ENCODE measurements at places on chromosomes 4 and X. TPM values are rescaled to one million over a fixed set of nuclear protein-coding genes. Genes with fewer than 3 reads are reported as not detected.

GRCh38 chrX:16082470-16083085 lies 40.8 kb upstream of the GRPR start:
- no peak for DNase-seq
- peaks cover 9% of the 10 kb centered on the region for H3K27me3 ChIP-seq
- H3K4me3 ChIP-seq, result no peak overlapping the region
- H3K4me1 ChIP-seq, result no peaks in the 10 kb centered on the region
- H3K27ac ChIP-seq, result no peak overlapping the region

- no peak overlapping the region for H3K27ac ChIP-seq
- H3K27me3 ChIP-seq, result no peaks in the 10 kb centered on the region
- H3K4me3 ChIP-seq, result no peak overlapping the region
- no peaks in the 10 kb centered on the region for H3K4me1 ChIP-seq
These were observed 144.8 kb downstream of the PPA2 start for GRCh38 chr4:105329081-105329480.

DNA sequence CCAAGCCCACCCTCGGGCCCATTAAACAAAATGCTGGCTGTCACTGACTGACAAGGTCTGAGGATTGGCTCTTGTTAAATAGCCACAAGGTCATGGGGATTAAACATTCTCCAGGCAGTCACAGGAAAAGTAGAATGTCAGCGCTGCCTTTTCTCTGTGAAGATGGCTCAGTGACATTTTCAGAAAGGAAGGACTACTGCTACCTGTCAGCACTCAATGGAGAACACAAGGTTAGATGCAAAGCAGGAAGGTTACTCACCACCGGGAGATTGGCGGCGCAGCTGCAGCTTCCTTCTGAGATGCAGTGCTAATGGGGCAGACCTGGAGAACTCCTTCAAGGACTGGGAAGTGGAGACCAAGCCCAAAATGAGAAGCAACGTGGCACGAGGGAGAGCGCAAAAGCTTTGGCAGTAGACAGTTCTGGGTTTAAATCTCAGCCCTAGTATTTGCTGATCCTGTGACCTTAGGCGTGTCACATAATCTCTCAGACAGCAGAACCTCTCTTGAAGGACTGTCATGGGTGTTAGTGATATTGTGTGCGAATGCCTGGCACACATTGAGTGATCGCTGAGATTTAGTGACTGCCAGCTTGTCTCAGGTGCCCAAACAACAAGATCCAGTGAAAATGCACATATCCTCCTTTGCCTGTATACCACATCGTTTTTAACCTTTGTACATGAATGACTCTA lies 213.1 kb upstream of the BOD1L1 start:
- no peak overlapping the region for H3K27ac ChIP-seq
- no peaks in the 10 kb centered on the region for H3K27me3 ChIP-seq
- H3K4me1 ChIP-seq, result no peaks in the 10 kb centered on the region
- H3K4me3 ChIP-seq, result no peak overlapping the region

GRCh38 chrX:56000174-56000573 lies 232.0 kb upstream of the KLF8 start:
- H3K27me3 ChIP-seq, result no peaks in the 10 kb centered on the region
- DNase-seq, result no peak
- H3K36me3 ChIP-seq, result no peaks in the 10 kb centered on the region
- no peak overlapping the region for H3K27ac ChIP-seq

DNA sequence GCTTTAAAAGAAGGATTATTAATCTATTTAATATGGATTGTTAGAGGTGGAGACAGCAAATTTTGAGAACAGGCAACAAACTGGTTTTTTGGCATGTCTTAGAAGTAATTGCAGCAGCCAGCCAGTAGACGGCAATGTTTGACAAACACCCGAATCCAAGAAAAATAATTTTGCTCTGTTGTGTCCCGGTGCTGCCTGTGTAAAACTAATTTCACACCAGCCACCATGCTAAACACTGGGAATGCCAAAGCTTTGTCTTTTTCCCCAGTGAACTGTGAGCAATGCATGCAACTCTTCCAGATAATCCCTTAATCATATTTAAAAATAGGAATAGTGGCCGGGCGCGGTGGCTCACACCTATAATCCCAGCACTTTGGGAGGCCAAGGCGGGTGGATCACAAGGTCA lies 25.9 kb downstream of the SMIM31 start:
- peaks cover 8% of the 10 kb centered on the region for H3K4me1 ChIP-seq
- H3K4me3 ChIP-seq, result no peak overlapping the region
- no peaks in the 10 kb centered on the region for H3K36me3 ChIP-seq
- H3K27me3 ChIP-seq, result no peaks in the 10 kb centered on the region
- peak; percentile 51 for DNase-seq

- H3K4me1 ChIP-seq, result peaks cover 23% of the 10 kb centered on the region
- no peaks in the 10 kb centered on the region for H3K36me3 ChIP-seq
- H3K27me3 ChIP-seq, result no peaks in the 10 kb centered on the region
- no peak for DNase-seq
These were observed 29.6 kb downstream of the ADH7 start for GRCh38 chr4:99405433-99406115.

DNA sequence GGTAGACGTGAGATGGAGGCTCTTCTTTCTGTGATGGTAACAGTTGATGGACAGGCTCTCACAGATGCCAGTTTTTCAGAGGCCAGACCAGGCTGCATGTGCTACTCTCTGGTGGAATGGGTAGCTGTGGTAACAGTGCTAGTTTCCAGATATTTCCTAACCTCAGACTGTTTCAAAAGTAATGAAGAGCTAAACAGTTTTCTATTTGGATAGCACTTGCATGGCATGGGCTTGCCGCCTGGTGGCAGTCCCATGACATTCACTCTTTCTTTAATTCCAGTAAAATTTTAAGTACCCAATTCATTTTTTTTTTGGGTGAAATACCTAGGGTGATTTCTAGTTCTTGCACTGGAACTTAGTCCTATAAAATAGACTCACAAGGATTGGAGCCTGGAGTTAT lies 220.2 kb upstream of the MAD2L1 start:
- H3K27me3 ChIP-seq, result no peaks in the 10 kb centered on the region
- H3K4me3 ChIP-seq, result no peak overlapping the region
- no peaks in the 10 kb centered on the region for H3K4me1 ChIP-seq
- peak; percentile 14 for DNase-seq
- no peak overlapping the region for H3K27ac ChIP-seq

DNA sequence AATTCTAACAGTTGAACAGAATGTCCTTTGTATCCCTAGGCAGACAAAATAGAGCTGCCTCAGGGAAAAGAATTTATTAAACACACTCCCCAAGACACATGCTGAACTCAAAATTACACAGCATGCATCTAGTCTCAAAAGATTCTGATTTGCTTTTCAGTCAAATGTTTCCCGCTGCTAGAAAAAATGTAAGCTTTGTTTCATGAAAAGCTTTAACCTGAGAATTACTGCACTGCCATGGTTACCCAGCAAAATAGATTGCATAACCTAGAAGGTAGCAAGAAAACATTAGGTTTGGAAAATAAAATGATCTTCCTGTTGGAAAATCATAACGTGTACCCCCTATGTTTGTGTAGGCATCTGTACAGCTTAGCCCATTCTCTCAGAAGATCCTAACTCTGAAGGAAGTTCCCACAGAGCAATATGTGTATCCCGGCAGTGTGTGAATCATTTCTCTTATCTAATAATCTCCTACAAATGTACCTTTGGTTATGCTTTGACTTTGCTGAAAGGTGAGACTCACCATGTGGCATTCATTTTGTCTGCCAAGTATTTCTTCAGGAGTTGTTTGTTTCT lies 646.9 kb downstream of the STPG2 start:
- no peaks in the 10 kb centered on the region for H3K36me3 ChIP-seq
- no peaks in the 10 kb centered on the region for H3K4me1 ChIP-seq

DNA sequence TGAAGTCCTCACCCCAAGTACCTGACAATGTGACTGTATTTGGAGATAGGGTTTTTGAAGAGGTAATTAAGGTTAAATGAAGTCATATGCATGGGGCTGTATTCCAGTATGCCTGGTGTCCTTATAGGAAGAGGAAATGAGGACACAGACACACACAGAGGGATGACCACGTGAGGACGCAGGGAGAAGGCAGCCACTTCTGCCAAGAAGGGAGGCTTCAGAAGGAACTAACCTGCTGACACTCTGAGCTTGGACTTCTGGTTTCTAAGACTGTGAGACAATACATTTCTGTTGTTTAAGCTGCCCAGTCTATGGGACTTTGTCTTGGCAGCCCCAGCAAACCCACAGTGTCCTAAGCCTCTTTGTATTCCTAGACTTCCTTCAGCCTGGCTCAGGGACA lies 3.0 kb upstream of the SLC2A9 start:
- DNase-seq, result no peak
- no peaks in the 10 kb centered on the region for H3K36me3 ChIP-seq
- no peaks in the 10 kb centered on the region for H3K27me3 ChIP-seq
- no peaks in the 10 kb centered on the region for H3K4me1 ChIP-seq

DNA sequence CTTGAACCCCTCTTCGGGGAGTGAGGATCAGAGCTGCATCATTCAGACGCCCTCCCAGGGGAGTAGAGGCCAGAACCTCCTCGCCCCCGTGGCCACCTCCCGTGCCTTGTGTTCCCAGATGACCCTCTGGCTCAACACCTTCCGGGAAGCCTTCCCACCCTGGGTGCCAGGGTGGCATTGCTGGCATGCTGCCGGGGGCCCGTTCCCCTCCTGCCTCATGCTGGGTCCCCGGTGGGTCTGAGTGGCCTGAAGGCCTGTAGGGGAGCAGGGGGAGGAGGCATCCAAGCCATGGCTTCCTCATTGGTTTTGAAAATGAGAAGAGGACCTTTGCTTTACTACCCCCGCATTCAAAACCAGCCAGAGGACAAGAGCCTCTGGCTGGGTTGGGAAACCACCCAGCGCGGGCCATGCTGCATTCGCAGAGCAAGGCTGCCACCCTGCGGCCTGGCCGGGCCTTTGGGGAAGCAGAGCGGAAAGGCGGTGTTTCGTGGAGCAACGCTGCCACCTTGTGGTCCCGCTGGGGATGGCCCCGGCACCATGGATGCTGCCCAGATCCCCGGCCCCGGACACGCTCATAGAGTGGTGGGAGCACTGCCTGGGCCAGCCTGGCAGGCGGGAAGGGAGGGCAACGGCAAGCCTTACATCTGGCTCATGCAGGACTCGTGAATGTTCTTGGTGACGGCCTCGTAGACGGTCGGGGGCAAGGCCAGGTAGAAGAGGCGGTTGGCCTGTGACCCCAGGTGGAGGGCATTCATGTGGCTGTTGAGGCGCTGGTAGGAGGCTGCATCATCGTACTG lies 11.9 kb downstream of the G6PD start:
- H3K4me1 ChIP-seq, result no peaks in the 10 kb centered on the region
- H3K4me3 ChIP-seq, result no peak overlapping the region

DNA sequence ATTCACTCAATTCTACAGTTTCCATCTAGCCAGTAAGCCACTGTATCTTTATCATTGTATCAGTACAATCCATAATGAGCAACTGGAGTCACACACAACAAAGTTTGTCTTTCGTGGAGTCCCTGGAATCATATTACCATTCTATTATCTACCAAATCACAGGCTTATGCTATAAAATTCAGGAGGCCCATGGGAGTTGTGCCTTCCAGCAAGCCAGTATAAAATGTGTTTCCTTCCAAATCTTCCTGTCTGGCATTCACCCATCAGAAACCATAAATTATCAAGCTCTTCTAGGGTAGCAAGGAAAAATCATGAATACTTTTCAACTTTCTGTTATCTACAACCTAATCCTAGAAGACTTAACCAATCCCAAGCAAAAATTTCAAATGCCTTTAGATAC lies 1383.3 kb upstream of the PCDH7 start:
- H3K27ac ChIP-seq, result no peak overlapping the region
- H3K27me3 ChIP-seq, result no peaks in the 10 kb centered on the region
- H3K4me3 ChIP-seq, result no peak overlapping the region
- no peaks in the 10 kb centered on the region for H3K4me1 ChIP-seq
- H3K36me3 ChIP-seq, result no peaks in the 10 kb centered on the region
- DNase-seq, result no peak

GRCh38 chr4:158444621-158445020 lies 77.1 kb upstream of the RXFP1 start:
- H3K27me3 ChIP-seq, result no peaks in the 10 kb centered on the region

DNA sequence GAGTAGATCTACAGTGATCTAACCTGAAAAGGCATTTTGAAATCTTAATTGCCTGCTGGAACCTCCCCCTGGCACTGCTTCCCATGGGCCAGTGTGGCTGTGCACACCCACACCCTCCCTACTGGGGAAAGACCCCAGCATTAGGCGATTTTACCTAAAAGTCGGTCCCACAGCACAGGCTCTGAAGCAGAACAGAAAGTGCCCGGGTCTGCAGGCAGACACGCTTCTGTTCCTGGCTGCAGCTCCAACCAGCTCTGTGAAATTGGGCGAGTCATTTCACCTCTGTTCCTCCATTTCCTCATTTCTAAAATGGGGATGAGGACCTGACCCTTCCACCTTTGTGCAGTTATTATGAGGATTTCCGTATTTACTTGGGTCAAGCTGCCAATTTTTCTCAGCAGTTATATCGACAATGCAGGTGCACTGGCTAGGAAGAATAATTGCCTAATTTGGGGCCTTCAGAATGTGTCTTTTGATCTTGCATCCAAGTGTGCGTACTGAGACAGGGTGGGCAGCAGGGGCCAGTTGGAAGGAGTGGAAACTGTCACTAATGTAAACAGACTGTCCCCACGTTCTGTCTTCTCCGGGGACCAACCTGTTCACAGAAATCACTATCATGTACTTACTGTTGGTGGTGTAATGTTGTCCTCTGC lies 7.1 kb downstream of the KLF3 start:
- H3K4me3 ChIP-seq, result no peak overlapping the region
- no peaks in the 10 kb centered on the region for H3K36me3 ChIP-seq
- peaks cover 54% of the 10 kb centered on the region for H3K4me1 ChIP-seq

DNA sequence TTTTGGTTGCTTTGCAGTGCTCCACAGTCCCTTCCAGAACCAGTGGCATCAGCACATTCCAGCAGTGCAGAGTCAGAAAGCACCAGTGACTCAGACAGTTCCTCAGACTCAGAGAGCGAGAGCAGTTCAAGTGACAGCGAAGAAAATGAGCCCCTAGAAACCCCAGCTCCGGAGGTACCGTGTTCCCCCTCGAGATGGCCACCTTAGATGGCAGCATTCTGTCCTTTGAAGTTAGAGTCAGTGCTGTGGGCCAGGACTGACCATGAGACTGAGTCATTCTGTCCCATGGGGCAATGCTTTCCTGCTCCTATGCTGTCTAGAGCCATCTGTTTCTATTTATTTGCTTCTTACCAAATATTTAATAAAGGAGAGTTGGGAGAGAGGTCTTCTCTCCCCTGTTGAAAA lies 112.3 kb downstream of the KLHL8 start:
- H3K4me3 ChIP-seq, result peak overlapping the region; percentile 6
- H3K27ac ChIP-seq, result peak overlapping the region; percentile 62
- DNase-seq, result peak; percentile 90
- H3K36me3 ChIP-seq, result no peaks in the 10 kb centered on the region
- peaks cover 33% of the 10 kb centered on the region for H3K4me1 ChIP-seq

- peak; percentile 87 for DNase-seq
- peaks cover 23% of the 10 kb centered on the region for H3K4me1 ChIP-seq
- peak overlapping the region; percentile 3 for H3K27ac ChIP-seq
- H3K27me3 ChIP-seq, result no peaks in the 10 kb centered on the region
- no peak overlapping the region for H3K4me3 ChIP-seq
These were observed 275.4 kb downstream of the ARHGAP10 start for GRCh38 chr4:148007314-148007760.

- H3K4me1 ChIP-seq, result no peaks in the 10 kb centered on the region
- no peak for DNase-seq
- no peaks in the 10 kb centered on the region for H3K36me3 ChIP-seq
These were observed 28.9 kb downstream of the CASP3 start for GRCh38 chr4:184620212-184620867.

The MAD2L1 gene
- total RNA-seq, result 4.7 TPM

The SH3D19 gene
- 86.0 TPM for total RNA-seq

The ABLIM2 gene
- total RNA-seq, result 0.36 TPM

The RHOXF2B gene
- not detected for total RNA-seq

The HTT gene
- 44.5 TPM for total RNA-seq

The SLITRK4 gene
- 0.29 TPM for total RNA-seq

The OPRPN gene
- not detected for total RNA-seq

The NEUROG2 gene
- not detected for total RNA-seq

The ITGB1BP2 gene
- 1.5 TPM for total RNA-seq

The CPLX1 gene
- total RNA-seq, result not detected

The CXorf65 gene
- not detected for total RNA-seq

The POF1B gene
- total RNA-seq, result not detected

The SPANXB1 gene
- total RNA-seq, result not detected

The CYLC1 gene
- total RNA-seq, result not detected

Measured in osteoblast (primary cell).